ENCODE measurements at places on chromosomes 6 and 20. TPM values are rescaled to one million over a fixed set of nuclear protein-coding genes. Genes with fewer than 3 reads are reported as not detected.

TCF15 gene
- total RNA-seq = not detected

RIPPLY2 gene
- total RNA-seq = not detected

GRIK2 gene
- total RNA-seq = 0.44 TPM

C6orf163 gene
- total RNA-seq = 1.1 TPM

GLP1R gene
- 0.08 TPM for total RNA-seq

KIF6 gene
- total RNA-seq = 0.24 TPM

SLX4IP gene
- 5.3 TPM for total RNA-seq

SLC13A3 gene
- total RNA-seq = 0.92 TPM

HLA-E gene
- 190 TPM for total RNA-seq

MYLK2 gene
- total RNA-seq = 0.12 TPM

RCAN2 gene
- total RNA-seq = 1.00 TPM

CCDC28A gene
- total RNA-seq = 10.1 TPM

MYLK4 gene
- total RNA-seq = 0.84 TPM

HMGN3 gene
- total RNA-seq = 37.2 TPM

ERMARD gene
- total RNA-seq = 19.6 TPM

ADTRP gene
- 0.72 TPM for total RNA-seq

CRISP3 gene
- 8.1 TPM for total RNA-seq

Data from esophagus mucosa (tissue), 1 donor.